Hematopoietic multipotent progenitor cell treated with erythropoietin and hydrocortisone succinate and interleukin-3 and kit ligand, for 4 days (in vitro differentiated cells): ENCODE measurements at places on chromosomes 3 and 15.

DNA sequence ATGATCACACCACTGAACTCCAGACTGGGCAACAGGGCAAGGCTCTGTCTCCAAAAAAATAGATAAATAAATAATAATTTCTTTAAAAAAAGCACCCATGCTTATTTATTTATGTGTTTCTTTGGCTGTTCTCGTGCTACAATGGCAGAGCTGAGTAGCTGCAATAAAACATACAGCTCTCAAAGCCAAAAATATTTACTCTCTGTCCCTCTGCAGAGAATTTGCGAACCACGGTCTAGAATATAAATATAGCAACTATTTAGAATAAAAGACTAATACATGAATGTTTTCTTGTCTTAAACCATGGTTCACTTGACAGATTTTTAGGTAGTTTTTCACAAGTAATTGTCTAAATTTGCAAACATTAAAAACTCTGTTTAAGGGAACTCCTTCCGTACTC is 72.7 kb downstream of the ADAM10 start:
- no peak for DNase-seq

GRCh38 chr3:42229942-42230688 is 35.9 kb downstream of the CCK start:
- DNase-seq = peak; percentile 62

GRCh38 chr3:114809668-114810413 is 337.2 kb downstream of the ZBTB20 start:
- DNase-seq = no peak

DNA sequence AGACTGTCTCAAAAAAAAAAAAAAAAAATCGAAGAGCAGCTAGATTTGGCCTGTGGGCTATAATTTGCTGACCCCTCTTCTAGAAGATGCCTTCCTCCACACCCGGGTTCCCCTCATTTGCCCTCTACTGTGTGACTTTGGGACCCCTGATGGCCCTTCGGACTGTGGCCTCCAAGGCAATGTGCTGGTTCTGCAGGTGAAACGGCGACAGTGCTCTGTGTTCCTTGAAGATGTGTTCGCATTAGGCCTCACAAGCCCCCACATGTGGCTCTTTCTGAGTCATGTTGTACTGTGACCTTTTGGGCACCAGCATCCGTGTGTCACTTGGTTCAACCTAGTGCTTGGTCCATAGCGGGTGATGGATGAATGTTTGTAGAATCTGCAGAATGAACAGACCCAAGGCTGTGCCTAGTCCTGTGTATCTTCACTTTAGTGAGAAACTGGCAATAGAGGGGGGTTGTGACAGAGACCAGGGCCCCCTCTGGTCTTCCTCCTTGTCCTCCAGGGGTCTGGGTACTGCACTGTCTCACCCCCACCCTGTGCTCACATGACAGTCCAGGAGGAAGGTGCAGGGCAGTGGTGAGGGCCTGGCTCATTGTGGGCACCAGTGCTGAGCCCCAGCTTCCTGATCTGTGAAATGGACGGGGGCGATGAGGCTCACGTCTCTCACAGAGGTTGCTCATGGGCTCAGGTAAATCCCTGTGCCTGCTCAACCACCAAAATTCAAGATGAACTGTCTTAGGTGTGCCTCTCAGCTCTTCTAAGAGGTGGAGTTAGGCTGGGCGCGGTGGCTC is 22.7 kb downstream of the GOLGA6L2 start:
- DNase-seq = no peak

DNA sequence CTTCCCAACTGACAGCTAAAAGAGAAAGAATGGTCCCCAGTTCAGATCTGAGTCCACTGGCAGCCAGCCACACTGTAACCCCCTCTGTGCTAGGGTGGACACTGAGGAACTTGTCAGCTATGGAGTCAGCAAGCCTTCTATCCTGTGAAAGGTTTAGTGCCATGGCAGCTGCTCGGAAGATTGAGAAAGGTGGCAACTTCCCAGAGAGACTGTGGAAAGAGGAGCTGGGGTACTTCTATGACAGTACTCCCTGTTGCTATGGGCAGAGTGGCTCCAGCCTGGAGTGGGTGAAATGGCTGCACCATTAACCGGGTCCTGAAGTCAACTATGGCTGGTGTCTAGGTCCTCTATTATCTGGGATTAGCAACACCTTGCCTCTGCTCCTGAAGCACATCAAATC is 447.2 kb downstream of the EPHB1 start:
- no peak for DNase-seq

DNA sequence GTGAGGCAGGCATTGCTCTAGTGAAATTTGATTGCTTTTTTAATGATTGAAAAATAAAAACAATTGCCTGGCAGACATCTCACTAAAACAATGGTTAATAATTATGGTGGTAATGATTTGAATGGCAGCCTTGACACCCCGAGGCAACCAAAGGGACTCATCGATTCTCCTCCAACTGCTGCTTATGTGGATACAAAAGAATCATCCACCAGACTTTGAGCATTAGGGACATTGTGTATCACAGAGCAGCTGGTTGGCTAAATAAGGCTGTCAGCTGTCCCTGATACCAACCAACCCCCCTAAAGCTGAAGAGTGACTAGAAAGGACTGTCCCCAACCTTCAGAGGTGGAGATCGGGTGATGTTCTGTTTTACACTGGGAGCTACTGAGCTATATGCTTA is 1.7 kb upstream of the CD47 start:
- peak; percentile 63 for DNase-seq

GRCh38 chr3:170762064-170762463 is 107.9 kb downstream of the RPL22L1 start:
- DNase-seq = no peak

GRCh38 chr15:80447077-80447476 is 42.9 kb downstream of the ARNT2 start:
- no peak for DNase-seq

DNA sequence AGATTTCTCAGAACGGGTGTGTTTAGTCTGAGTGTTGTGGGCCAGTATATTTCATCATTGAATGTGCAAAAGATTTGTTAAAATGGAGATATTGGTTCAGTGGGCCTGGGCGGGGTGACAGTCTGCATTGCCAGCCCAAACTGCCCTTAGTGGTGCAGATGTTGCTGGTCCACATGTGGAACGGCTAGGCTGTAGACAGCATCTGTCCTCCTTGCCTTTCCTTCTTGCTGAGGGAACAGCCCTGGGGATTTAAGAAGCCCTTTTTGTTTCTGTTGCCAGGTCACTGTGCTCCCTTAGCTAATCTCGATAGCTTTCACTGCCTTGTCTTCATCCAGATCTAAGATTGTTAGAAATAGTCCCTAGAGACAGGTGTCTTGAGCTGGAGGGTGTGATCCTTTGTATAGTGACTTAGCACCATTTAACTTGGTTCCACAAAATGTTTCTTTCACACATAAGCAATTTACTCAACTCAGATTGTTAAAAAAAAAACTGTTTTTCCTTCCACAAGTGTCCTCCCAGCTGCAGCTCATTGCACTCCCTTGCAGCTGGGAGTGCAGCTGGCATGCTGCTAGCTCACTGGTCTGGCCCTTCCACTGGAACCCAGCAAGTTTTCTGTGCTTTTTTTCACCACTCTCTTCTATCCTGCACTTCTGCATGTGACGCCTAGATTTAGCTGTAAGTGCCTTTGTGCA is 37.5 kb downstream of the GAP43 start:
- no peak for DNase-seq

DNA sequence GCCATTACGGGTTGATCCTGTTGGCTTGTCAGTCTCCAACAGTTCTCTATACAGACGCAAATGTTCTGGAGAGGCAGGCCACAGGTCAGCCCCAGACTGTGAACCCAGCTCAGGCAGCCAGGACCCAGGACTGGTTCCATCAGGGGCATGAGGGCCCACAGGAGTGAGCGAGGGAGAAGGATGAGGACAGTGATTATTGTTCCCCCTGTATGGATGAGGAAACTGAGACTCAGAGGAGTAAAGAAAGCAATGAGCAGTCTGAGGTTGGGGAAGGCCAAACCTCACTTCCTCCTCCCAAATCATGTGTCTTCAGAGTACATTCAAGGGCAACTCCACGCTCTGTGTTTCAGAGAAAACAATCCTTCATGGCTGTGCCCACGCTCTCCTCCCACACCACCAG is 121.9 kb downstream of the RPLP1 start:
- no peak for DNase-seq

GRCh38 chr3:41167722-41168497 is 31.4 kb upstream of the CTNNB1 start:
- DNase-seq = peak; percentile 75

DNA sequence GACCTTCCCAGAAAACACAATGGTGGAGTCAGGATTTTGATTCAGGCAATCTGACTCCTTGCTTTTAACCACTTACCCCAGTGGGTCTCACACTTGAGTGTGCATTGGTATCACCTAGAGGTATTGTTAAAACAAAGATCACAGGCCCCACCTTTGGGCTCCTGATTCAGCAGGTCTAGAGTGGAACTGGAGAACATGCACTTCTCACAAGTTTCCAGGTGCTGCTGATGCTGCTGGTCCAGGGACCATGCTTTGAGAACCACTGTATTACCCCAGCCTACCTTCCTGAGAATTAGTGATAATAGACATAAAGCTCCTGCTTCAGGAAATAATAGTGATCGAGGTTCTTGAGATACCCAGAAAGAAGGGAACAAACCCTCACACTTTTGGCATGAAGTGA is 466.9 kb downstream of the EPHB1 start:
- DNase-seq = no peak

- DNase-seq = no peak
These were observed 234.1 kb upstream of the FEZF2 start for GRCh38 chr3:62607287-62608029.

- DNase-seq = no peak
These were observed 552.4 kb downstream of the VGLL3 start for GRCh38 chr3:86438544-86438943.

DNA sequence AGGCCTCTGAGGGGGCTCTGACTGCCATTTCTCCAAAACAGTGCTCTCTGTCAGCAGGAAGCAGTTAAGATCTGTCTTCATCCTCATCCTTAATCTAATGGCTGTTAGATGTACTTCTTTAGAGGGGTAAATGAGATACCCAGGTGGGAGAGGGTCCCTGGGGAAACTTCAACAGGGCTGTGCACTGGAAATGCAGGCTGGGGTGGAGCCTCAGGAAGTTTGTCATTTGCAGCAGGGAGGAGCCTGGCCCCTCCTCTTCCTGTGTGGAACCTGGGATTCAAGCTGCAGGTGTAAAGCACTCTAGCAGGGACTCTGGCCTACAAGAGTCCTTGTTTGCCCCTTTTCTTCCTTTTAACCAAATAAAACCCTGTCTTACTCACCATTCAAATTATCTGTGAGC is 1173.6 kb downstream of the OTOL1 start:
- no peak for DNase-seq

DNA sequence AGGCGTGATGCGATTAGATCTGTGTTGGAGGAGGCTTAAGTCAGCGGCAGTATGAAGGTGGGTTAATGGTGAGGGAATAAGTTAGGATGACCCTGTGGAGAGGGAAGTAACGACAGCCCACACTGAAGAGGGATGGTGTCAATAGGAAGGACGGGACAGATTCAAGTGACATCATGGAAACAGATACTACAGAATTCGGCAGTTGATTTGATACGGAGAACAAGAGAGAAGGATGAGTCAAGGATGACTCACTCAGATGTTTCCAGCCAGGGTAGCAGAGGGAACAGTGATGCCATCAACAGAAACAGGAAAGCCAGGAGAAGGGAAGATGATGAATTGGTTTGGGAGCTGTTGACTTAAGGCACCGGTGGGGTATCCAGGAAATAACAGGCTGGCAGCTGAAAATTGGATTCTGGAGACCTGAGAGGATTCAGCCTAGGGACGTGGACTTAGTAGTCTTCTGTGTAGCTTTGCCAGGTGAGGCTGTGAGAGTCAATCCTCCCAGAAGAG is 38.0 kb downstream of the SHC4 start:
- DNase-seq = peak; percentile 13

DNA sequence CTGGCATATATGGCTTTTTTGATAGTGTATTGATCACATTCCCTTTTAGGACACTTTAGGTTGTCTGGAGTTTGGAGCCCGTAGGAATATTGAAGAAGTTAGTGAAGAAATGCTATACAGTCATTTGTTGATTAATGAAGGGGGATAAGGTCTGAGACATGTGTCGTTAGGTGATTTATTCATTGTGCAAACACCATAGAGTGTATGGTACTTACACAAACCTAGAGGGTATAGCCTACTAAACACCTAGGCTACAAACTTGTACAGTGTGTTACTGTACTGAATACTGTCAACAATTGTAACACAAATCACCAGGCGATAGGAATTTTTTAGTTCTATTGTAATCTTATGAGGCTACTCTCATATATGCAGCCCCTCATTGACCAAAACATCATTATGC is 3.3 kb downstream of the TPM1 start:
- DNase-seq = no peak

DNA sequence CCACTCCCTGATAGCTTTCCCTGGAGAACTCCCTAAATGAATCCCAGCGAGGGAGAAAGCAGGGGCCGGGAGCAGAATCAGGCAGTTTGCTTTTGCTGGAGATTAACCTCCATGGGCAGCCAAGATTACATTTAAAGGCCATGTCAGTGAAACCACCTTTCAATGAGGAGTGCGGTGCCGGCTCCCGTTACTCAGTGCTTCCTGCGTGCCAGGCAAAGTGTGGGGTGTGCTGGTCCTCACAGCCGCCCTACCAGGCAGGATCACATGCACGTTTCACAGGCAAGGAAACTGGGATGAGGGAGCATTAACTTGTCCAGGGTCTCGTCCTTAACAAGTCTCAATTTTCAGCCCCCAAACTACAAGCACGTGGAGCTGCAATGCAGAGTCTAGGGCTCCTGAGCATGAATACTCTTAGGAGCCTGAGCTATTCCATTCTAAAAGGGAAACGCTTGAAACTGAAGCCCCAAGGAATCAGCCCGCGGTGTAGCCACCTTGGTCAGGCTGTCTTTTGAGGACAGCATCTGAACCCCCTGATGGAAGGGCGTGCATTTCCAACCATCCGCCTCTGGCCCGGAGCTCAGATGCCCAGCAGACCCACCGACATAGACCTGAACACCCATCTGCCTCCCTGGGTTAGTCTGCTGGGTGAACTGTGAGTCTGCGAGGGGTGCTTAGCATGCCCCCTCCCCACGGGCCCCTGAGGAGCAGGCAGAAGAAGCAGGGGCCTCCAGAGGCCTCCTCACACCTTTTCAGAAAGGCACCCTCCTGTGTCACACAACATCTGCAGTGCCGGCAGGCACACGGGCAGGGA is 5.6 kb downstream of the IGDCC3 start:
- DNase-seq = no peak

GRCh38 chr15:92322566-92323355 is 70.9 kb upstream of the ST8SIA2 start:
- no peak for DNase-seq
